LoVo (cell line): ENCODE measurements at places on chromosomes 3 and 15.

GRCh38 chr15:100849021-100849854, 30.4 kb upstream of the ALDH1A3 start:
- DNase-seq: peak; percentile 33

DNA sequence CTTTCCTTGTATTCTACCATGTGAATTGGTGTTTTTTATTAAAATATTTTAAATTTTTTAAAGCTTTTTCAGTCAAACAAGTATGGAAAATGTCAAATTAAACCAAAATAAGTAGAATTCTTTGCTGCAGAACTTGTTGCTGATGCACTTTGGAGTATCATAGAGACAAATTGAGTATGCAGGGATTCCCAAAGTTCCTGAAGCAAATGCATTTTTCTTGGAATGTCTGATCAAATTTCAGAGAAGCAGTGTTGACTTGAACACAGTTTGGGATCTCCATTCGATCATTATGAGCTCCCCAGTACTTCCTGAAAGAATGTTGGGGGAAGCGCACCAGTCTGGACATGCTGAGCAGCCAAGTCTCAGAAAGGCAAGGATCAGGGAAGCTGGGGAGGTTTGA, 517.8 kb upstream of the CFAP20DC start:
- no peak for DNase-seq

DNA sequence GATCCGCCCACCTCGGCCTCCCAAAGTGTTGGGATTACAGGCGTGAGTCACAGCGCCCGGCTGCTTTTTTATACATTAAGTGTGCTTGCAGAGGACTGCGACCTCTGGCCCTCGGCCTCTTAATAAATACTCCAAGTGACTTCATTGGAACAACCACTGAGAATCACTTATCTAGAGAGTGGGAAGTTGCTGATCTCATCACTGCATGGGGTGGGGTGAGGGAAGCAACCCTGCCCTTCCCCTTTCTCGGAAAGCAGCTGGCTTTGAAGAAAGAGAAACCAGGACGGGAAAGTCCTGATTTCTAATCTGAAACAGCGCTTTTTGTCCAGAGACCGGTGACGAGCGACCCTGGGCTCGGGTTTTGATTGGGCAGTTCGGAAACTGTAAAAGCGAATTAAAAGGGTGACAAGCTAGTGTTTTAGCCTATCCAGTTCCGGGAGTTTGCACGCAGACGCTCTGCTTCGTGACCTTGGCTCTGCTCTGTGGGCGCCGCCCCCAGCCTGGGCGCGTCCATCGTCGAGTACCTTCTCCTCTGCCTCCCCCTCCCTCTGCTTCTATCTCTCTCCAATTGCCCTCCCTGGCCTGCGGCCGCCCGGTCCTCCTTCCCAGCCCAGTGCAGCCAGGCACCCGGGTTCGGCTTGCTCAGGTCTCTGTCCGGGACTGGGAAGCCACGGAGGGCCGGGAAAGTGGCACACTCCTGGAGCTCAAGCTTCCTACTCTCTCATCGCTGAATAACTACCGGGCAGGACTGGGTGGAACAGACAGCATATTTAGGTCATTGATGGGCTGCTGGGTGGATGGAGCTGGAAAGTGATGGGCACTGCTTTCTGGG, 7.5 kb upstream of the TRIM69 start:
- DNase-seq: peak; percentile 95

DNA sequence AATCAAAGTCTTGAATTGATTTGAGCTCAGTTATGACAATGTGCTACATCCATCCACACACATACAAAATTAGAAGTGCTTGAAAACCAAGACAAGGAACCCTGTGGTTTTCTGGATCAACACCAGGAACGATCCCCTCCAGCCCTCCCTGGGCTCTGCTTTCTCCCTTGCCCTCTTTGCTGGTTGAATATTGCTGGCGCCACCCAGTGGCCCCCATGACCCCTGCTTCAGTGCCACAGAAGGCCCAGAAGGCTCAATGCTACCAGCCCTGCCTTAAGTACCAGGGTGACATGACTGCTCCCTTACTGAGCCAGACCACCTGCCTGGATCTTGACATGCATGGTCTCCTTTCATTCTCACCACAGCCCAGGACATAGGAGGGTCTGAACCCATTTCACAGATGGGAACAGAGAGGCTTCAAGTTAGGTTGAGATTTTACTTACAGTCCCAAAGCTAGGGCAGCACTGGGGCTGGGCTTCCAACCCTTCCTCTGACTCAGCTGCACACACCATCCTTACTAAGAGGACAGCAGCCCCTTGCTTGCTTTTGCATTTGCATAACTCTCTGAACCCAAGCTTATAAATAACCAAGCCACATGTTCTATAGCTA, 15.0 kb downstream of the IL12A start:
- peak; percentile 55 for DNase-seq

- no peak for DNase-seq
These were observed 78.2 kb downstream of the DAPK2 start for GRCh38 chr15:63968122-63968524.

GRCh38 chr3:186209810-186210752, 101.2 kb upstream of the ETV5 start:
- DNase-seq: no peak

- no peak for DNase-seq
These were observed 19.7 kb downstream of the GOLGA6A start for GRCh38 chr15:74062671-74063070.

DNA sequence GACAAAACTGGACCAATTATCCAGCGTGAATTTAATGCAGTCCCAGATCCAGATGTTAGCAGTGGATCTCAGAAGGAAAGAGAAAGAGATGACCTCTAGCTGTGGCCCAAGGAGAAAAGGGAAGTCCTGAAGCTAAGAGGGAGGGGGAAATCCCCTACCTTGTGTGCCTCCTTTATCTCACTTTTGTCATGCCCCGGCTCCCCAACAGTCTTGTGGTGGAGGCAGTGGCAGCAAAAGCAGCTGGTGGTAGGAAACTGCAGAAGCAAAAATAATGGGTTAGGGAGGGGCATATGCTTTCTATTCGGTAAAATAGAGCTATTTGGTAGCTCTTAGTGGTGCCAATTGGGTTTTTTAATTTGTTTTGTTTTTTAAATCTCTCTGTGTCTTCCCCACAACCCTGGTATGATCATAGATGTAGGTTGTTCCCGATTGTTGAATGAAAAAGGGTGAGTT, 56.5 kb downstream of the MCTP2 start:
- no peak for DNase-seq

DNA sequence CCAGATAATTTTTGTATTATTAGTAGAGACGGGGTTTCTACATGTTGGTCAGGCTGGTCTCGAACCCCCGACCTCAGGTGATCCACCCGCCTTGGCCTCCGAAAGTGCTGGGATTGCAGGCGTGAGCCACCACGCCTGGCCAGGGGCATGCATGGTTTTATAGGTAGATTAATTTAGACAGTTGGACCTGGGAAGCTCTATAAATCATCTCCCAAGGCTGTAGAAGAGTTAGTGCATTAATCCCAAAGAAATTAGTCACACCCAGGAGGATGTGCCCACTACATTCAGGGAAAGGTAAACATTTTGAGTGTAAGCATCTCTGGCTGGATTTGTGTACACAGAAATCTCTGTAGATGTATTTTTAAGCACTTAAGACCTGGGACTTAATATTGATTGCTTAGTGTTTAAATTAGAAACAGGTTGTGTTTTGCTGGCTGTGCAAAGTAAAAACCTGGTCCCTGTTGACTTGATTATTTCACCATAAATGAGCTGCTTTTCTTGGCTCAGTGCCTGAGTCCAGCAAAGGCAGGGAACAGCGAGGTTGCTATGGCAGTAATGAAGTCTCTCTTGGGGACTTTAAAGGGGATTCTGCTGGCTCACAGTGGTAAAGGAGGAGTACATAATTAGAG, 19.2 kb downstream of the EXOSC7 start:
- DNase-seq: no peak
